Central memory CD4-positive, alpha-beta T cell (primary cell): ENCODE measurements at places on chromosomes 4 and X.

DNA sequence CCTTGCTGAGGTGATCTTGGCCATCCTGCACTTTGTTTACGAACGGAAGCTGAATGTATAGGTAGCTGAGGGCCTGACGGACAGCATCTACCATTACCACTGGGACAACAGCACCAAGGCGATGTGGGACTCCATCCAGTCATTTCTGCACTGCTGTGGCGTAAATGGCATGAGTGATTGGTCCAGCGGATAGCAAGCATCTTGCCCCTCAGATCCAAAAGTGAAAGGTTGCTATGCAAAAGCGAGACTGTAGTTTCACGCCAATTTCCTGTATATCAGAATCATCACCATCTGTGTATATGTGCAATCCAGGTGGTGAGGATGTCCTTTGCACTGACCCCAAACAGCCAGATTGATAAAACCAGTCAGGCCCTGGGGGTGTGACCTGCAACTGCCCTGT, 4.2 kb upstream of the PYURF start:
- DNase-seq, result no peak

DNA sequence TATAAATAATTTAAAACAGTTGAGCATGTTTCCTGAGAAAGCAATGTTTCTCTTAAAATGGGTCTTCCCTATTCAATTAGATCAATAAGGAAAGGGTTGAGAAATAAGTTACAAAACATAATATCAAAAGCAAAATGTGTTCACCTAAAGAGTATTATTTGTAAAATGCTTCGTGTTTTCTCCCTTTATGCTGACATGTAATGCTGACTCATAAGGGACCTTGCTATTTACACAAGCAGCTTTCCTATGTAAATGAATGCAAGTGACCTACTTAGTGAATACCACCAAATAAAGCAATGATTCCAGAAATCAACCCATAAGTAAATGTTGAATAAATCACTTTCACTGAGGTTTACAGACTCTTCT, 91.5 kb downstream of the ELOVL6 start:
- no peak for DNase-seq

- DNase-seq, result no peak
Observed at GRCh38 chr4:166972071-166972470, 262.2 kb downstream of the SPOCK3 start.

GRCh38 chrX:119516157-119516702, 48.0 kb downstream of the SLC25A5 start:
- DNase-seq, result peak; percentile 60

- DNase-seq, result no peak
Observed at GRCh38 chr4:158858410-158859199, 89.8 kb downstream of the FNIP2 start.

DNA sequence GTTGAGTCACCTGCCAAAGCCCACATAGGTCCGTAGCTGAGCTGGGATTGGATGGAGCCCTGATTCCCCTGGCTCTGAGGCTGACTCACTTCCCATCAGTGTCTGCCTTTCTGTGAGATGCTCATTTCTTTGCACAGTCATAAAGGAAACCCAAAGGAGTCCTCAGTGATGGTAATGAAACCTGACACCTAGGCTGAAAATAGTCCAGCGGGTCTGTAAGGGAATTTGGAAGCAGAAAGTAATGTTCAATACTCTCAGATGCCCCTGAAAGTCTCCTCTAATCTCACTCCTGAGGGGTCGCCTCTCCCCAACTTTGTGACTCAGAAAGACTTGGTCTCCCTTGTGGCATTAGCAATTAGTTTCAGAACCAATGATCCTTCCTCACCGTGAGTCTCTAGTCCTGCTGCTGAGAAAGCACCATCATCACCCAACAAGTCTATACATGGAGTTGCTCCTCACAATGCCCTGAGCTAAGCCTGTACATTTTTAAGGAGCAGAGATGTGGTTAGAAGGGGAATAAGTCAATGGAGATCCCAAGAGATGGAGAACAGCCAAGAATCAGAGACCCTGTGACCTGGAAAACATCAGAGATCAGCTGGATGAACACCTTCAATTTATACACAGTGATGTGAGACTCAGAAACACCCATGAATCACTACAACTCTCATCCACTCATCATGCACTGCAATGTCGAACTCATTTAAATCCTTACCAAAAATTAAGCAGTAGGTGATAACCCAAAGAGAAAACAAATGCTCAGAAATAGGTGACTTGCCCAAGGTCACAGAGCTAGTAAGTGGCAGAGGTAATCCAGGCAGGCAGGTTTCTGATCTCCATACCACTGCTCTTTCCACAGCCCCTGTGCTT, 219.0 kb upstream of the CPEB2 start:
- no peak for DNase-seq

- DNase-seq, result no peak
Observed at GRCh38 chr4:80012291-80012690, 60.7 kb downstream of the ANTXR2 start.

DNA sequence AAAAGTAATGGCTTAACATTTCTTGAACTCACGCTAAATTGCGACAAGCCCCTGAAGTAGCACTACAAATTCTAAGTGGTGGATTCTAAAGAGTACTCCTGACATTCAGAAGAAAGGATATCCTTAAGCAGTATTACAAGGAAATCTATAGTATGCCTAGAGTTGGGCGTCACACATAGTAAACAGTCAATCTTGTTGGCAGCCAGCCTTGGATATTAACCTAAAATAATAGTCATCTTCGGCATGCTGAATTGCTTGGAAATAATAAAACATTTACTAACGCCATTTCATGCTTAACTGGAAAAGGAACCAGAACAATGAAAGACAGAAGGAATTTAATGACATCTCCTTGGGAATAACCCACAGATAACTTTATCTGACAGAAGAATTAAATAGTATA, 18.6 kb downstream of the ATP8A1 start:
- no peak for DNase-seq

GRCh38 chr4:101183666-101184373, 163.5 kb downstream of the PPP3CA start:
- no peak for DNase-seq

- no peak for DNase-seq
Observed at GRCh38 chr4:108043526-108043925, 53.8 kb downstream of the HADH start.
